ENCODE measurements at places on chromosomes 11 and 22. TPM values are rescaled to one million over a fixed set of nuclear protein-coding genes. Genes with fewer than 3 reads are reported as not detected.

DNA sequence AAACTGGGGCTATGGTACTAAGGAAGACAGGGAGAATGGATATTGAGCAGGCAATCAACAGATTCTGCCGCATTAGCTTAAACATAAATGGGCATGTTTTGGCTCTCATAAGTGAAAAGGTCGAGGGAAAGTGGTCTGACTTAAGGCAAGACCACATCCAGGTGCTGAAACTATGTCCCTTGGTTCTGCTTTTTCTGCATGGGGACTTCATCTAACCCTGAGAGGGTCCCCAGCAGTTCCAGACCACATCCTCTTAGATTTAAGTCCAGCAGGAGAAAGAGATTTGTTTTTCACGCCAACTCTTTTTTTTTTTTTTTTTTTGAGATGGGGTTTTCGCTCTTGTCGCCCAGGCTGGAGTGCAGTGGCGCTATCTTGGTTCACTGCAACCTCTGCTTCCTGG lies 5.5 kb downstream of the RPS6KA4 start:
- no peak for DNase-seq

- no peak for DNase-seq
These were observed 493.5 kb downstream of the DLG2 start for GRCh38 chr11:85133636-85134035.

DNA sequence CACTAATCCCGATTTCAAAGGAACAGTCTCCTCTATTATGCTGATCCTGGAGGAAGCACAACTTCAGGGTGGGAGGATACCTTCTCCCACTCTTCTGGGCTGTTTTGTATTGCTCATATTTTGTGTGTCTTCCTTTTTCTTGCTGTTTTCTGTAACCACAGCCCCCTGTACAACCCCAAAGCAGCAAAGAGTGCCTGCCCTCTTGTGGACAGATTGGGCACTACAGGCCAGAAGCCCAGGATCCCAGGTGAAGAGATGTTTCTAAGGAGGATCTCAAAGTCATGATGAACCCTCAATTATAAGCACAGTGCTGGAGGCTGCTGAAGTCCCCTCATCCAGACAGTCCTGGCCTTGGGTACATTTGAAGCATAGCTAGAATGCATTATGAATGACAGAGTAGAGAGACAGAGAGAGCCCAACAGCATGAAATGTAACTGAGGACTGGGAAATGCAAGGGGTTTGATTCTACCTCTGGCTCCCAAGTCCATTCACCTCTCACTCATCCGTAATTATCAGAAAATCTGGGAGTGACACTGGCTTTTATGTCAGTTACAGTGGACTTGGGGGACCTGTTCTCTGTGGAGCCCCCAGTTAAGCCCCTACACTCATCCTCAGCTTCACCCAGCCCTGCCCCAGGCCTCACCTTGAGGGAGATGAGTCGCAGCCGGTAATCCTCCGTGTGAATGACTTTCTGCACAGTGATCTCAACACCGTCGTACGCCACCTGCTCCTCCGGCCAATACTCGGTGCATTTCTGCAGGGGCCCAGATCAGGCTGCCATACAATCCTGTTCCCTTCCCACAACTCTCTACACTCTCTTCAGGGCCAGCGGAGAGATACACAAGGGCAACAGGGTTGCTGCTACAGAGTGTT lies 6.2 kb upstream of the IGSF22 start:
- DNase-seq: peak; percentile 26

DNA sequence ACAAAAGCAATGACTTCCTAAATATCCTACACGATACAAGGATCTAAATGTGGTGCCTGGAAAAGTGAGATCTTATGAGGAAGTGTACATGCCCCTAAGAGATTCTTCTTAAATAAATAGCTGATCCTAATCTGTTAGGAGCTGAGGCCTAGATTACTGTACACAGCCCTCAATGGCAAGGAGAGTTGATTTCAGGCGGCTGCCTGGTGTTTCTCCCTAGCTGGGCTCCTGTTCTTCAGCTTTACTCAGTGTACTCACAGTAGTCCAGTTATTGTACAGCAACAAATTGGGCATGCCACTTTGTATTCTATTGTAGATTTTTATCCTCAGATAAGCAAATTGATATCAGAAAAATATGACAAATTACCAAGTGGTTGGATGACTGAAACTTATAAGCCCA lies 358.2 kb upstream of the PDGFD start:
- DNase-seq: no peak

DNA sequence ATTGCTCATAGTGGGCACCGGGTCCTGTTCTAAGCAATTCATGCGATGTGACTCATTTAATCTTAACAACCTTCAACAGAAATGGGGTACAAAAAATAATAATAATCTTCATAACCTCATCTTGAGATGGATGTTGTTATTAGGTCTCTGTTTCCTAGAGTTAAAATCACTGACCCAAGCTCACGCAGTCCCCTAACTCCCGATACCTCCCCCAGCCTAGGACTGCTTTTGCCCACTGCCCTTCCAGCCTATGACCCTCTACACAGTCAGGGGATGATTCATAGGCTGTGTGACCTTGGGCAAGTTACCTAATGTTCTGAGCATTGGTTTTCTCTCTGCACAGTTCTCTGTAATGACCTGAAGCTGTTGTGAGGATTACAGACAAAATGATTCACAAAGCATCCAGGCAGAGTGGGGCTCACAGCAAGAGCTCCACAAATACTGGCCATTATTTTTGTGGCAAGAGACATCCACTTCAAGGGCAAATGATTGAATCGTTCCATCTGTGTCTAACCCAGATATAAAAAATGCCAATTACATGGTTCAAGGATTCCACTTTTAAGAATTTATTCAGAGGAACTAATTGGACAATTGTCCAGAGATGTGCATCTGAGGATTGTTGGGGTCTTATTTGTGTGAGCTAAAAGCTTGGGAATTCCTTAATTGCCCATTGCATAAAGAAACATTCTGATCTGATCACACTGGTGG lies 20.0 kb downstream of the MTFP1 start:
- DNase-seq: peak; percentile 37

DNA sequence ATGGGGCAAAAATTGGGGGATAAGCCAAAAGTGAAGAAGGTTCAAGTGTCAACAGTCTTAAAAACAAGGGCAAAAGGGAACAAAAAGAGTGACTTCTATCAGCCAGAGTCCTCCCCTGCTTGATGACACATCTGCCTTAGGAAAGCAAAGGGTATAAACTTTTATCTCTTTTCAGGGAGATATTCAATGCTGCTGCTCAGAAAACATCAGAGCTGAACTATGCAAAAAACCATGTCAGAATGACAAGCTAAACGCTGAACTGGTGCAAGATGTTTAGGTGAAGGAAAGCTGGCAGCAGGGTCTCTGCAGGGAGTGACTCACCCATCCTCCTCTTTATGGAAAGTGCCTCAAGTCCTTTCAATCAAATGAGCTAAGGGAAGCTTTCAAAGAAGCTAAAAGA lies 24.7 kb downstream of the ALG9 start:
- peak; percentile 23 for DNase-seq

DNA sequence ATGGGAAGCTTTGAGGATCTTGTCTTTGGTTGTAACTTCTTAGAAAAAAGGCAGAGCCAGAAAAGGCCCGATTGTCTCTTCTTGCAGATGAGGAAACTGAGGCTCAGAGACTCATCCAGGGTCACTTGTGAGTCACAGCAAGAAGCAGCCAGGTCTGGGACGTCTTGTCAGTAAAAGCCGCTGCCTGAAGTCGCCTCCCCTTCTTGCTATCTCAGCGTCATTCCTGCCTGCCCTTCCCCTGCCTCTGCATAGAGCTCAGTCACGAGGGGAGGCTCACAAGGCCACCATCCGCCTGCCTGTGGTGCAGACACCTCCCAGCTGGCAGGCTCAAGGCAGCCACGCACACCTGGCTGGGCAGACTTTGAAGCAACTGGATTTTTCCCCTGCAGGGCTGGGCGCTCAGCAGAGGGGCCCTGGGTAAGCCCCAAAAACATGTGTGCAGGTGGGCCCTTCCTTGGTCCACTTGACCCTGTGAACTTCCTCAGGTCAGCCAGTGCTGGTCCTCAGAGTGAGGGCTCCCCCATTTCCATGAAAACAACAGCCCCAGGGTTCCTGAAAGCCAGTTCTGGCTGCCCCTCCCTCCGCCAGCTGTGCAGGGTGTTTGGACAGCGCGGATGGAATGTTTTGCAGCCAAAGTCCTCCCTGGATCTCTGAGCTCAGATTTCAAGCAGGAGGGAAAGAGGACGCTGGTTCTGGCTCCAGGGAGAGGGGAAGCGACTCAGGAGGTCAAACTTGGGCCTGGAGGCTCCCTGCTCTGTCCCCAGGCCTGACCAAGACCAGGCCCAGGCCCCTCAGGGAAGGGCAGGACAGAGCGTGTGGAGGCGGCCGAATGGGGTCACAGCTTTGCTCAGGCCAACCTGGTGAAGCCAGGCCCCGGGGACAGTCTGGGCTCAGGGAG lies 6.0 kb upstream of the RAB3IL1 start:
- no peak for DNase-seq

DNA sequence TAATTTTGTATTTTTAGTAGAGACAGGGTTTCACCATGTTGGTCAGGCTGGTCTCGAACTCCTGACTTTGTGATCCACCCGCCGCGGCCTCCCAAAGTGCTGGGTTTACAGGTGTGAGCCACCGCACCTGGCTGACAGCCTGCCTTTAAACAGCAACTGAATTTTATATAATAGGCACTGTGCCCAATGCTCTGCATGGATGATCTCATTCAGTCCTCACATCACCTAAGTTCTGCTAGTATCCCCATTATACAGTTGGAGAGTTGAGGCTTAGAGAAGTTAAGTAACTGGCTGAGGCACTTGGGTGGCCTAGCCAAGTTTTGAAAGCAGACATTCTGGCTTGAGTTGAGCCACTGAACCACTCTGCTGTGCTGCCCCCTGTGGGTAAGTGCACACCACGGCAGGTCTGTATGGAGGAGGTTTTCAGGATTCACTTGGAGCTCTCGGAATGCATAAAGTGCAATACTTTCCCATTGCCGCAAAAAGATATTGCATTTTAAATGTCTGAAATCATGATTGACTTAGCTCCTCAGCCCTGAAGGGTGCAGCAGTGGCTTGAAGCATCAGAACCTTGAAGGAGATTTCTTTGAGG lies 112.4 kb downstream of the LDLRAD3 start:
- DNase-seq: peak; percentile 29

DNA sequence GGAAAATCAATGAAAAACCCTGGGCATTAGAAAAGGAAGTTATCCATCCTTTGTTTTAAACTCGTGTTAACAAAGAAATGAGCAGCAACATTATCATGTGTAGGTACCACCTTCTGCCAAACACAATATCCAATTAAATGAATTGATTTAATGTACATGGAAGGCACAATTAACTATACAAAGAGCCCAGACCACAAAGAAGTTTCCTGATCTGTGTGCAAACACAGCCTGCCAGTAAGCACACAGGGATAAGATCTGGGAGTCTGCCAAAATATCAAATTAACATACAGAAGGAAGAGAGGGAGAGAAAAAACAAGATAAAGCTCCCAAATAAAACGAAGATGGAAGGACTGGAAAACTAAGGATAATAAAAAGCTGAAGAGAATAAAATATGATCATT lies 54.1 kb upstream of the SLC25A1 start:
- no peak for DNase-seq

Gene CASP5
- not detected for total RNA-seq

Gene GAL3ST1
- 0.13 TPM for total RNA-seq

DNA sequence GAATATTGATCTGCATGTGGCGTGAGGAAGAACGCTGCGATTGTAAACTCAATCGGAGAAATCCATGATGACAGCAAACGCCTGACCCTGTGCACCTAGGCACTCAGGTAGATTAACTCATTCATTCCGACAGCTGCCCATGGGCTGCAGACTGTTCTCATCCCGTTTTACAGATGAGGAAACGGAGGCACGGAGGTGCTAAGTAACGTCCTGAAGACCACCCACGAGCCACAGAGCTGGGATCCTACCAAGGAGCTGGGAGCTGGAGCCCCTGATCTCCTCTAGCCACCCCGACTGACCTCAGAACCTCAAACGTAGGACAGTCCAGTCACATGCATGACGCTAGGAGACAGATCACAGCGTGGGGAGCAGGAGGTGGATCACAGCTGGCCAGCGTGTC lies 1092.7 kb downstream of the BRD1 start:
- DNase-seq: no peak

DNA sequence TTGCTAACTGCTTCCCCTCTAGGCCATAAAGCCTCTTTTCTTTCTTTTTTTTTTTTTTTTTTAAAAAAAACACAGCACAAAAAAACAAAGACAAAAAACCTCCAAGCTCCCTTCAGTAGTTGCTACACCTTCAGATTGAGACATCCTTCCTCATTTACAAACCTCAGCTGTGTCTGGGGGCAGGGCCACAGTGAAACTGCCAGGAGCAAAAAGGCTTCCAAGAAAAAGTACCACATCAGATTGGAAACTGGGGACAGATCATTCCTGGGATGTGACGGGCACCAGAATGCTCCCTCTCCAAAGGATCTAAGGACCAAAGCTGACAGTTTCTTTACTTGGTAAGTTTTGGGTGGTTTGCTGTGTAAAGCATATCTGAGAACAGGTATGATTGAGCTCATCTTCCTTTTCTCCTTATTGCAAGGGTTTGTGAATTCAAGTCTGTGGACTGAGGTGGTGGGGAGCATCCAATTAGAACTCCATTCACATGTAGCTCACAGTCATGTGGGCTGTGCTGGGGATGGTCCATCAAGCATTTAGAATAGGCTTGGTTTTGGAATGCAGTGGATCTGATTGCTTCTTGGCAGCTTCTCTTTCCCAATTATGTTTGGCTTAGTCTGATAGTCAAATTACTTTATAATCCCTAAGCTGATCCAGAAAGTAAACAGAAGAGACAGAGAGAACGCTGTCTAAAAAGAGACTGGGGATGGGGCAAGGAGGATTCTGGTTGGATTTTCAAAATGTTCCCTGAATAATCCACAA lies 705 bp downstream of the BBOX1 start:
- no peak for DNase-seq

DNA sequence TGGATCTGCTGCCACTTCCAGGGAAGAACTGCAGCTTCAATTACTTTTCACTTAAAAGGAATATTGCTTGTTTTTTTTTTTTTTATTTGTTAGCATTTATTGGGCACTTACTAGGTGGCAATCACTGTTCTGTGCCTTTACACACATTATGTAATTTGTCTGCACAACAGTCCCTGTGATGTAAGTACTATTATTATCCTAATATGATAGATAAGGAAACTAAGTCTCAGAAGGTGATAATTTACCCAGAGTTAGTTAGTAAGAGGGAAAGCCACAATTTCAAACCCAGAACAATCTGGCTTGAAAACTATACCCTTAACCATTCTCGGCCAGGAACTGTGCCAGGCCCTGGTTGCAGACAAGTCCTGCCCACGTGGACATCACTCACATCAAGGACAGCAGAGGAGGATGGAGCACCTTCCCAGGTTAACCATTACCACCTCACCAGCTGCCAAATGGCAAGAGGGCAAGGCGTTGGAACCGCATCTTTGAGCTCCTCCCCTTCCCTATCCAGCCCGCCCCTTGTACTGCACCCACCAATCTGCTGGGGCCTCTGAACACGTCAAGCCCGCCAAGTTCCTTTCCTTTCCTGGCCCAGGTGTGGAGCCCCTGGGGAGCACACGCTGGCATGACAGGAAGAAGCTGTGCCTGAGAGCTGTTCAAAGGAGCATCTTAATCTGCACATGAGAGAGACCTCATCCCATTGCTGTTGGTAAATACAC lies 78.4 kb downstream of the NAV2 start:
- no peak for DNase-seq

Gene GDPD4
- not detected for total RNA-seq

GRCh38 chr11:79262221-79262620 lies 178.6 kb downstream of the TENM4 start:
- DNase-seq: no peak

Gene FAT3
- under 0.01 TPM for total RNA-seq

Gene GRAP2
- total RNA-seq: not detected

Data from bronchial epithelial cell (primary cell).